ENCODE measurements at places on chromosomes 3 and 15.

DNA sequence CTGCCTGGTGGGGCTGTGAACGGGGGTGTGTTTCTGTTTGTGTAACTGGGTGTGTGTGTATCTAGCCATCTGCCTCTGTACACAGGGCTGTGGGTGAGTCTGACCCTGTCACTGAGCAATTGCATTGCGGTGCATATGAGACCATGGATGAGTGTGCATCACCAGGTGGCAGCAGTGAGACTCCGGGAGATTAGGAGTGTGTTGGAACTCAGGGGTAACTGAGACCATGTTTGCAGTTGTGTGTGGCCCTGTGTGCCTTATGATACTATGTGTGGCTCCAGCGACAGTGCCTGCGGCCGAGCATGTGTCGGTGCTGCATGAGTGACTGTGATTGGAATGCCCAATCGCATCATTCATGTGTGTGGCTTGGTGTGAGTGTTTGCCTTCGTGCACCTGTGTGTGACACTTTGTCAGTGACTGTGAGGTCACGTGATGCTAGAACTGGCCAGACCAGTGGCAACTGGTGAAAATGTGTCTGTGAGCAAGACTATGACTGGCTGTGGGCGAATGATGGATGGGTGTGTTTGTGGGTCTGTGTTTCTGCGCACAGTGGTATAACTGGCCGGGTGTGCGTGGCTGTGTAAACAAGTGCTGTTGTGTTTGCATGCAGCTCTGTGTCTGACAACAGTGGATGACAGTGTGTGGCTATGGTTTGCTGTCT, 14.0 kb downstream of the VILL start:
- peak; percentile 68 for DNase-seq
- H3K4me1 ChIP-seq, result peaks cover 9% of the 10 kb centered on the region
- H3K36me3 ChIP-seq, result peaks cover 23% of the 10 kb centered on the region
- peak overlapping the region; percentile 62 for H3K27ac ChIP-seq
- H3K4me3 ChIP-seq, result no peak overlapping the region

- H3K4me3 ChIP-seq, result no peak overlapping the region
- no peaks in the 10 kb centered on the region for H3K27me3 ChIP-seq
- no peaks in the 10 kb centered on the region for H3K36me3 ChIP-seq
- peaks cover 30% of the 10 kb centered on the region for H3K4me1 ChIP-seq
- no peak overlapping the region for H3K27ac ChIP-seq
Measured at GRCh38 chr3:12194209-12194608, 35.5 kb upstream of the TIMP4 start.

- no peaks in the 10 kb centered on the region for H3K36me3 ChIP-seq
- H3K4me3 ChIP-seq, result no peak overlapping the region
- H3K27ac ChIP-seq, result no peak overlapping the region
- H3K4me1 ChIP-seq, result no peaks in the 10 kb centered on the region
- H3K27me3 ChIP-seq, result no peaks in the 10 kb centered on the region
Measured at GRCh38 chr3:23304424-23304823, 101.3 kb downstream of the UBE2E2 start.

DNA sequence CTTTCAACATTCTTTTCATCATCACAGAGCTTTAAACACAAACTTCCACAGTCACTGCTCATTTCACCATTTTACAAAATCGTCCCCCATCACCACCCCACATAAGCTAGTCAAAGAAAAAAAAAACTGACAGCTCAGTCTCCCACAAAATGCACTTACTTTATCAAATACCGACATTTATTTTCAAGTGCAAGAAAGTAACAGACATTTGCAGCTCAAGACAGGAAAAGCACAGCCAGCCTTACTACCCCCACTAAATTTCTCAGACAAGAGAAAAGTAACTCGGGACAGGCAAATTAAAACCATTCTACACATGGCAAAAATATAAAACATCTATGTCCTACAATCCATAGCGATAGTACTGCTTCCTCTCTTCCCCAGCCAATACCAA, 402.4 kb downstream of the SHQ1 start:
- DNase-seq, result peak; percentile 19
- H3K4me3 ChIP-seq, result peak overlapping the region; percentile 100
- peaks cover 5% of the 10 kb centered on the region for H3K27me3 ChIP-seq
- peak overlapping the region; percentile 98 for H3K27ac ChIP-seq
- peaks cover 54% of the 10 kb centered on the region for H3K4me1 ChIP-seq

DNA sequence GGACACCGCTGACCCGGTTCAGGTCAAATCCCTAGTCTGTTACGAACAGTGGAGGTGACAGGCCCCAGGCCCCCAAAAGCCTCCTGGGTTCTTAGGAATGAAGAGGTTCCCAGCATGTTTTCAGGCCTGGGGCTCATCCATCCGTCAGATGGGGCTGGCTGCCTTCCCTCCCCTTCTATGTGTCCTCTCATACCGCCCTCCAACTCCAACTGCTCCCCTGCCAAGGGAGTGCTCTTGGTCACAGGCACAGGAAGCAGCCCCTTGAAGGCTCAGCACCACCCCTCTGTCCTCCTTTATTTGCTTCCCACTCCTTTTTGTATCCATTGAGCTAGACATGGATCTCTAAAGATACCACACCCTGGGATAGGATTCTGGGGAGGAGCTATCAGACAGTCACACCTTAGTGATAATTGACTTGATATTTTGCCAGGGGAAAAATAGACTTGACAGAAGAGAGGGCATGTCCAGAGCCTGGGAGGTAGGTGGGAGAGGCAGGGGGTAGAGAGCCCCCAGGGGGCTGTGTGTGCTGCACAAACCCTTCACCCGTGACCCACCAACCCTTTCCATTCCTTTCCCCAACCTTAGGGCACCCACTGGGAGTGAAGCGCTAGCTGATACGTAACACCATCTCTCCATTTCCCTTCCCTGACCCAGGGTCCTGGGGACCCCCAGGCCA, 10.7 kb upstream of the CSPG4 start:
- DNase-seq, result no peak
- no peaks in the 10 kb centered on the region for H3K36me3 ChIP-seq
- H3K4me1 ChIP-seq, result peaks cover 3% of the 10 kb centered on the region
- H3K4me3 ChIP-seq, result no peak overlapping the region
- H3K27ac ChIP-seq, result no peak overlapping the region

- peaks cover 2% of the 10 kb centered on the region for H3K36me3 ChIP-seq
- H3K27me3 ChIP-seq, result peaks cover 43% of the 10 kb centered on the region
- no peak overlapping the region for H3K27ac ChIP-seq
Measured at GRCh38 chr15:76330080-76330680, 6.4 kb upstream of the ISL2 start.

Measured in activated CD8-positive, alpha-beta T cell treated with anti-CD3 and anti-CD28 coated beads, Interleukin-2, amount 10 ng/mL, durations not matched to agents 7 days and 5 days (primary cell).